ENCODE measurements at places on chromosomes 7 and 10.

- no peak overlapping the region for H3K4me3 ChIP-seq
- H3K27ac ChIP-seq = no peak overlapping the region
- H3K27me3 ChIP-seq = no peaks in the 10 kb centered on the region
- DNase-seq = no peak
Observed at GRCh38 chr7:74475987-74476350, 22.3 kb downstream of the GTF2IRD1 start.

GRCh38 chr7:26534649-26535482 is 243.2 kb downstream of the SNX10 start:
- no peaks in the 10 kb centered on the region for H3K36me3 ChIP-seq
- no peaks in the 10 kb centered on the region for H3K4me1 ChIP-seq
- H3K27ac ChIP-seq = no peak overlapping the region
- no peak overlapping the region for H3K4me3 ChIP-seq
- DNase-seq = no peak

GRCh38 chr7:55273186-55273980 is 91.8 kb upstream of the LANCL2 start:
- DNase-seq = peak; percentile 1
- H3K27ac ChIP-seq = no peak overlapping the region
- H3K27me3 ChIP-seq = peaks cover 22% of the 10 kb centered on the region
- no peak overlapping the region for H3K4me3 ChIP-seq

DNA sequence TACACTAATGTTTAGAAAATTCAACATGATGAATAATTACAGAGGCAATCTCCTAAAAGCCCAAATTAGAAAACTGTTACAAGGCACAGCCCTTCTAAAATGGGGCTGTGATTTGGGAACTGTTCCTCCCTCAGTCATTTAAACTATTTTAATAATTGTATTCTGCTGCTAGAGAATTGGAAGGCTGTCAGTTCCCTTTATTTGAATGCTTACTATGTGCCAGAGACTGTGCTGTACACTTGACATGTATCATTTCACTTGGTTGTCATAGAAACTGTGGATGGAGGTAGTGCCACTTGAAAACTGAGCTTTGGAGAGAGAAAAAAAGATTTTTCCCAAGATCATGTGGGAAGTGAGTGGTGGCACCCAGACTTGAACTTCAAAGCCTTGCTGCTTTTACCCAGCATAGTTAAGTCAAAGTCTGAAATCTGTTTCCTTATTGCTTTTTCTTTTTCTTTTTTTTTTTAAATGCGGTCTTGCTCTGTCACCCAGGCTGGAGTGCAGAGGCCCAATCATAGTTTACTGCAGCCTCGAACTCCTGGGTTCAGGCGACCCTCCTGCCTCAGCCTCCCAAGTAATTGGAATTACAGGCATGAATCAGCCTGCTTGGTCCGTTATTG is 23.6 kb downstream of the UBE2D1 start:
- H3K36me3 ChIP-seq = peaks cover 12% of the 10 kb centered on the region
- no peak overlapping the region for H3K27ac ChIP-seq
- no peaks in the 10 kb centered on the region for H3K27me3 ChIP-seq
- no peaks in the 10 kb centered on the region for H3K4me1 ChIP-seq

GRCh38 chr10:50511492-50512213 is 112.1 kb downstream of the SGMS1 start:
- no peak overlapping the region for H3K27ac ChIP-seq
- no peaks in the 10 kb centered on the region for H3K36me3 ChIP-seq
- DNase-seq = peak; percentile 40
- H3K4me1 ChIP-seq = 0 out of 2 replicates have a peak, but pooled peaks cover 8% of the 10 kb centered on the region
- no peak overlapping the region for H3K4me3 ChIP-seq

- DNase-seq = no peak
- H3K4me1 ChIP-seq = no peaks in the 10 kb centered on the region
- H3K27me3 ChIP-seq = no peaks in the 10 kb centered on the region
- no peaks in the 10 kb centered on the region for H3K36me3 ChIP-seq
- H3K4me3 ChIP-seq = no peak overlapping the region
Observed at GRCh38 chr7:93960986-93961385, 39.5 kb downstream of the GNG11 start.

- no peaks in the 10 kb centered on the region for H3K4me1 ChIP-seq
- no peak for DNase-seq
- H3K27ac ChIP-seq = no peak overlapping the region
- no peak overlapping the region for H3K4me3 ChIP-seq
- no peaks in the 10 kb centered on the region for H3K36me3 ChIP-seq
Observed at GRCh38 chr7:92964141-92964540, 127.8 kb upstream of the CDK6 start.

DNA sequence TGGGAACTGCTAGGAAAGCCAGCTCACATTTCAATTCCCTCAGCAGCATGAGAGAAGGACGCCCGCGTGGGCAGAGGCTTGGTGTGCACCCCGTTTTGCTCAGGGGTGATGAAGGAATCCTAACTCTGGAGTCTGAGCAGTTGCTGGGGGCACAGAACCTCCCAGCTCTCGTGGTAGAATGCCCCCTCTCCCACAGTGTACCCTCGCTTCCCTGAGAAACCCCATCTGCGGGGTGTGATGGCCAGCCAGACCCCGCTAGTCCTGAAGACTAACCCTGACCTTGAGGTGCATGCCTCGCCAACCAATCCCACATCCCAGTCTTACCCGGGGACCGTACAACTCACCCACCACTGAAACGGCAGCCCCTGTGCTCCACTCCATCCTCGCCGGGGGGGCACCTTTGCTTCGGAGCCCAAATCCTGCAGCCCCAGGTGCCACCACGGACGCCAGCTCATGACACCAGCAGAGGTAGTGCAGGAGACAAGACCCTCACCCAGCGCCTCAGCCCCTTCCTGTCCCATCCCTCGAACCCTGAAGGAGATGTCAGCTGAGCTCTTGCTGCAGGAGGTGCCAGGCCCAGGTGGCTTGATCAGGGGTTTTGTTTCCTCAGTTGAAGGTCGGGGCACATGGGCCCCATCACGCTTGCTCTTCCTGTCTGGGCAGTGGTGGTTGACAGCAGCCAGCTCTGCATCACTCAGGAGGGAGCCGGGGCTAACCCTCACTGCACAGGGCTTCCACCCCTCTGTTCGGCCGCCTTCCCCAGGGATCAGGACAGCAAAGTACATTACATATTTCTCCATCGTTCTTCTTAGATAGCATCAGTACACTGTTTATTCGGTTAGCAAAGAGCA is 236.5 kb downstream of the MGMT start:
- no peak overlapping the region for H3K27ac ChIP-seq
- H3K4me1 ChIP-seq = no peaks in the 10 kb centered on the region
- no peak for DNase-seq
- no peak overlapping the region for H3K4me3 ChIP-seq

DNA sequence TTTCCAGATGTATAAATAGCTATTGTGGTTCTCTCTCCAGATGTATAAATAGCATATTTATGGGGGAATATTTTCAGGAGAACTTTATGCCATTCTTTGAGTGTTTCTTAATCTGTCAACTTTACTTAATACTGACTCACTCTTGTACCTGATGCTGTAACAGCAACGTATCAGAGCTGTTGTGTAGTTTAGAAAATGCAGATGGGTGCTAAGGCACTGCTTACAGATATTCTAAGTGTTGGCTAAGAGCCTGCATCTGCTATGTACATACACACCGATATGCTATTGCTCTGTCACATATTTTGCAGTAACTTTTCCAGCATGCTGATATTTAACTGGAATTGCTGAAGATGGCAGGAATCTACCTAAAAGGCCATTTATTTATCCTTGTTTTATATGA is 71.9 kb downstream of the WDR37 start:
- no peak overlapping the region for H3K27ac ChIP-seq
- no peak overlapping the region for H3K4me3 ChIP-seq
- no peaks in the 10 kb centered on the region for H3K27me3 ChIP-seq

- no peak for DNase-seq
- no peaks in the 10 kb centered on the region for H3K27me3 ChIP-seq
- H3K36me3 ChIP-seq = peaks cover 39% of the 10 kb centered on the region
- H3K27ac ChIP-seq = no peak overlapping the region
- no peak overlapping the region for H3K4me3 ChIP-seq
Observed at GRCh38 chr10:79203833-79204232, 135.1 kb downstream of the ZMIZ1 start.

- no peak for DNase-seq
- no peaks in the 10 kb centered on the region for H3K27me3 ChIP-seq
- H3K4me3 ChIP-seq = no peak overlapping the region
- no peak overlapping the region for H3K27ac ChIP-seq
- no peaks in the 10 kb centered on the region for H3K4me1 ChIP-seq
Observed at GRCh38 chr7:139861803-139862202, 32.7 kb downstream of the TBXAS1 start.

DNA sequence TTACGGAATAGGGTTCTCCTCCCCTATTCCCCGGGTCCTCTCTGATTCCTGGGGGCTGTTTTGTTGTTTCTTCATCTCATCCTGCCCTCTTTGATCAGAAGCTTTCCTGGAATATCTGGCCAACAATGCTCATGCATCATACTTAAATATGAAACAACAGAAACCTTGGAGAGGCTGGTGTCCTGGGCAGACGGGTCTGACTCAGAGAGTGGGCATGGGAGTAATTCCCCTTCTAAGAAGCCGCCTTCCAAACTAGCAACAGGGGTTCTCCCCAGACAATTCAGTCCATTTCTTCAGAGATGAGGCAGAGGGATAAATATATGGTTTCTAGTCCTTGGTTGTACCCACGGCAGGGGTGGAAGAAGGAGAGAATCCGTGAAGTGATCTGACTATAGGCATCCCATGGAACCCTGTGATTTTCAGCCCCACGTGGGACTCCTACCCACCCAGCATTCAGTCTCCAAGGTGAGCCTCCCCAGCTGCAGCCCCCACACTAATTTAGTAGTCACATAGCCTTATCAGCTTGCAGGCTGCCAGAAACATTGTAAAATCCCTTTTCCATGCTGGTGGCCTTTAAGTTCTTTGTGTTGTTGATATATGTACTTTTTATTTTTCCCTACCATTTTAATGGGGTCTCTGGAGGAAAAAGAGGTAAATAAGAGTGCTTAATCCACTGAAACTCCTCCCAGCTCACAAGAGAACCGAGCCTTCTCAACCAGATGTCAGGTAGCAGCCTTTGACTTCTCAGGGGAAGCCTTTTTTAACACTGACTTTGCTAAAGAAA is 119.2 kb downstream of the SFMBT2 start:
- no peak overlapping the region for H3K4me3 ChIP-seq
- DNase-seq = no peak
- peaks cover 7% of the 10 kb centered on the region for H3K4me1 ChIP-seq
- no peaks in the 10 kb centered on the region for H3K27me3 ChIP-seq

All from K562 (cell line).